RCC 7860 (cell line): ENCODE measurements at places on chromosomes 2 and 18.
A peak's percentile ranks its signal among the peaks of the same experiment; 100 is the strongest.

DNA sequence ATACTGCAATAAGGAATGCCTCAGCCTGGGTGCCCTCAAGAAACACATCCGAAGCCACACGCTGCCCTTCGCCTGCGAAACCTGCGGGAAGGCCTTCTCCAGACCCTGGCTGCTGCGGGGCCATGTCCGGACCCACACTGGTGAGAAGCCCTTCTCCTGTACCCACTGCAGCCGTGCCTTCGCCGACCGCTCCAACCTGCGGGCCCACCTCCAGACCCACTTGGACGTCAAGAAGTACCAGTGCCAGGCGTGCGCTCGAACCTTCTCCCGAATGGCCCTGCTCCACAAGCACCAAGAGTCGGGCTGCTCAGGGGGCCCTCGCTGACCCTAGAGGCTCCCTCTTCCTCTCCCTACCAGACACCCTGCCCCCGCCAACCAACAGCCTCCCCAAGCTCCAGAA is 37.6 kb downstream of the UNC80 start:
- DNase-seq, result no peak

DNA sequence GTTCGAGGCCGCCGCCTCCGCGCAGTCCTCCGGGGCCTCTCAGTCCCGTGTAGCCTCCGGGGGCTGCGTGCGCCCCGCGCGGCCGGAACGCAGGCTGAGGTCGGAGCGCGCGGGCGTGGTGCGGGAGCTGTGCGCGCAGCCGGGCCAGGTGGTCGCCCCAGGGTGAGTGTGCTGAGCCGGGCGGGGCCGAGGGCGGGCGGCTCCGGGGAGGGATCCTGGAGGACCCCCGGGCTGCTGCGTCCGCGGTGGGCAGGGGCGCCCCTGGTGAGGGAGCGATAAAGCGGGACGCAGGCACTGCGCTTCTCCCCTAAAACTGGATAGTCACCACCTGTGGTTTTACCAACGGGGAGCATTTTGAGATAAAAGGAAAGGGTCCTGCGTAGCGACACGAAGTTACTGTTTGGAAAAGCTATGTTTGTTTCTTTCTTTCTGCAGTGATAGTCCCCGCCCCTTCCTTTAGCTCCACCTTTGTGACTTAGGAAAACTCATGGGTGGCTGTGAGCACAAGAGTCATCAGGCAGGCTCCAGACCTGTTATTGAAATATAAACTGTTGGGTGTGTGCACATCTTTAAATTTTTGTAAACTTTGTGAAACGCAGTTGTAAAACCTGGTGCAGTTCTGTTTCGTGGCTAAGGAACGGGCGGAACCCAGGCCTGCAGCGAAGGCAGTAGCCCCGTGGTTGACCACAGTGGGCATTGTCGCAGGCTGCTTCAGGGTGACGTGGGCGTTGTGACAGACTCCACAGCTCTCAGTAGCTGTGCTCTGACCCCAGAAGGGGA is 687 bp downstream of the CTDP1 start:
- DNase-seq, result peak; percentile 10

GRCh38 chr2:173898996-173899395 is 66.2 kb downstream of the SP3 start:
- DNase-seq, result no peak

DNA sequence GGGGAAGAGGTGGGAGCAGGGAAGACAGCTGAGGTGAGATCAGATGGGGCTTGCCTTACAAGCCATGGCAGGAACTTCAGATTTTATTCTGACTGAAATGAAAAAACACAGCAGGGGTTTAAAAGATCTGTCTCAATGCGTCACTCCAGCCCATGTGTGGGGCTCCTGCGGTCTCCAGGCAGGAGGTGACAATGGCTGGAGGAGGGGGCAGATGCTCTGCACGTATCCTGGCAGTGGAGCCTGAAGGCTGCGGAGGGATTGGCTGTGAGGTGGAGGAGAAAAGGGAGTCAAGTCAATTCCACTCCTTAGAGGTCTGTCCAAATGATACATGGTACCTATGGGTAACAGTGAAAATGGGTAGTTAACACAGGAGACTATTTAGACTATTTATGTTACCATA is 40.5 kb upstream of the KIDINS220 start:
- DNase-seq, result no peak

DNA sequence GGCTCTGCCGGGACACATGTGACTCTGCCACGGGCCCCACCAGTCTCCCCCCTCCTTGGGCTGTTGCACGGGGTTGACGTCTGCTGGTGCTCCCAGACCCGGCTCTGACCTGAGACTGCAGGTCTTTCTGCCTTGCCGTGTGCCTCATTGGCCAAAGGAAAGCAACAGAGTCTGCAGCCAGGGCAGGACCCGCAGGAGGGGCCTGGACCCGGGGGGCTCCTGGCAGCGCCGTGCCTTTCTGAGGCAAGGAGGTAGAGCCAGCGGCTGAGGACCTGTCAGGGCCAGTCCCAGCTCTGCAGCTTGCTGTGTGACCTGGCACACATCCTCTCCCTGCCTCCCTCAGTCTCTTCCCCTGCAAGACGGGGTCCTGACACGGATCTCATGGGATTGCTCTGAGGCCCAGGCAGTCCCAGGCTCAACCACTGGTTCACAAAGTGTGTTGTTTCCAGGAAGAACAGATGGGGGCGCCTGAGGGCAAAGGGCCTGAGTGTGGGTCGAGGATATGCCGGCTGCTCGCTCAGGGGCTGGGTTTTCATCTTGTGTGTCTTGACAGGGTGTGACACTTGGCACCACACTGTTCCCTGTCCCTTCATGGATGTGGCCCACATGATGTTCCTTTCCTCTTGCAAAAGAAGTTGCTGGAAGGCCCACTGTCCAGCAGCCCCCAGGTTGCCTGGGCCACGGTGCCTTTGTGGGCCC is 9.0 kb downstream of the CAPN10 start:
- DNase-seq, result no peak
